Activated naive CD8-positive, alpha-beta T cell treated with anti-CD3 and anti-CD28 coated beads for 36 hours (primary cell): ENCODE measurements at places on chromosomes 11 and 22.

DNA sequence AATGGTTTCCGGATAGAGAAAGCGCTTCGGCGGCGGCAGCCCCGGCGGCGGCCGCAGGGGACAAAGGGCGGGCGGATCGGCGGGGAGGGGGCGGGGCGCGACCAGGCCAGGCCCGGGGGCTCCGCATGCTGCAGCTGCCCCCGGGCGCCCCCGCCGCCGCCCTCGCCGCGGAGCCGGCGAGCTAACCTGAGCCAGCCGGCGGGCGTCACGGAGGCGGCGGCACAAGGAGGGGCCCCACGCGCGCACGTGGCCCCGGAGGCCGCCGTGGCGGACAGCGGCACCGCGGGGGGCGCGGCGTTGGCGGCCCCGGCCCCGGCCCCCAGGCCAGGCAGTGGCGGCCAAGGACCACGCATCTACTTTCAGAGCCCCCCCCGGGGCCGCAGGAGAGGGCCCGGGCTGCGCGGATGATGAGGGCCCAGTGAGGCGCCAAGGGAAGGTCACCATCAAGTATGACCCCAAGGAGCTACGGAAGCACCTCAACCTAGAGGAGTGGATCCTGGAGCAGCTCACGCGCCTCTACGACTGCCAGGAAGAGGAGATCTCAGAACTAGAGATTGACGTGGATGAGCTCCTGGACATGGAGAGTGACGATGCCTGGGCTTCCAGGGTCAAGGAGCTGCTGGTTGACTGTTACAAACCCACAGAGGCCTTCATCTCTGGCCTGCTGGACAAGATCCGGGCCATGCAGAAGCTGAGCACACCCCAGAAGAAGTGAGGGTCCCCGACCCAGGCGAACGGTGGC is 15.7 kb downstream of the PIK3IP1 start:
- DNase-seq: no peak

DNA sequence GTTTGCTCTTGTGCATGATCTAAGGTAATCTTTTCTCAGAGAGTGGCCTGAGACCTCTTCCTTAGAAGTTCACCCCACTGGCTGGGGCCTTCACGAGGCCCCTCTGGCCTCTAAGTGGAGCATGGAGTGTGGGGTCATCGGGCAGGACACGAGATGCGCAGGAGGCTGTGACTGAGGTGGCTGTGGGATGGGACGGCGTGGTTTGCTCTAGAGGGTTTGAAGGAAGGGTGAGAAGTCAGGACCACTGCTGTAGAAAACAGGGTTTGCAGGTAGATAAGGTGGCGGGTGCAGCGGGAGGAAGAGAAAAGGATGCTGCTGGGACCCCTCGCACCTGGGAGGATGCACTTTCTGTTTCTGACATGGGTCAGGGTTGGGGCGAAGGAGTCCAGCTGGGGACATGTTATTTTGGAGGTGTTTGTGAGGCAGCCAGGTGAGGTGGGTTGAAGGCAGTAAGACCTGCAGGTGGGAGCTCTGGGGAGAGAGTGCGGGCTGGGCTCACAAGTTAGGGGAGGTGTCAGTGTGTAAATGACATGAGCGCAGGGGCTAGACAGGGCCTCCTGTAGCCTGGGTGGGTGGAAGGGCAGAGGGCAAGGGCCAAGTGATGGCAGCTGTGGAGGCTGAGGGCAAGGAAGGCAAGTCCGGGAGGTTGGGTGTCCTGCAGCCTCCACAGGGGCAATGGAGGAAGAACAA is 62.5 kb downstream of the KCNQ1 start:
- no peak for DNase-seq

GRCh38 chr11:133782116-133782725 is 63.1 kb downstream of the SPATA19 start:
- no peak for DNase-seq

DNA sequence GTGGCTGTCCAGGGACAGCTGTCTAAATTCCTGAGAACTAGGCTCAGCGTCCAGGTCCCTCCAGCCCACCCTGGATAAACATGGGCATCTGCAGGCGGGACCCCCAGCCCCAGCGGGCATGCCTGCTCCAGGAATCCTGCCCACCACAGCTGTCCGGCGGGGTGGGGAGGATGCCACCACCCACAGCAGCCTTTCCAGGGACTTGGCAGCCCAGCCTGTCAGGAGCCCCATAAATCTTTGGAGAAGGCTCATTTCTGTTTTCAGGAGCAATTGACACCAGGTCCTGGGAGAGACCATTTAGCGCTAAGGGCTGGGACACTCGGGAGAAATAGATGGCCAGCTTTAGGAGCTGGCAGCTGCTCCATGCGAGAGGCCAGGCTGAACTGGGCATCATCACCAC is 358.9 kb downstream of the CADM1 start:
- DNase-seq: no peak

DNA sequence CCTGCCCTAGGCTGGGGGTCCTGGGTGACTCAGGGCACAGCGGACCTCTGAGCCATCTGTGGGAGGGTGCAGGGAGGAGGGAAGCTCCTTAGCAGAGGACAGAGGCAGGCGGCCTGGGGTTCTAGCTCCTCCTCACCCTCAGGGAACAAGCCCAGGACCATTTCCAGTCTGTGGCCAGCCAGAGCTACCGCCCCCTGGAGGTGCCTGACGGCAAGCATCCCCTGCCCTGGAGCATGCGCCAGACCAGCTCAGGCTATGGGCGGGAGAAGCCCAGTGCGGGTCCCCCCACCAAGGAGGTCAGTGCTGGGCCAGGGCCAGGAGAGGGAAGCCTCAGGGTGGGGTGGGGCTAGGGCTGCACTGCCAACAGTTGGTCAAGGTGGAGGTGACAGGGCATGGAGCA is 26.0 kb upstream of the LRRC10B start:
- peak; percentile 39 for DNase-seq

GRCh38 chr11:66363187-66363601 is 8.4 kb downstream of the SLC29A2 start:
- DNase-seq: no peak

DNA sequence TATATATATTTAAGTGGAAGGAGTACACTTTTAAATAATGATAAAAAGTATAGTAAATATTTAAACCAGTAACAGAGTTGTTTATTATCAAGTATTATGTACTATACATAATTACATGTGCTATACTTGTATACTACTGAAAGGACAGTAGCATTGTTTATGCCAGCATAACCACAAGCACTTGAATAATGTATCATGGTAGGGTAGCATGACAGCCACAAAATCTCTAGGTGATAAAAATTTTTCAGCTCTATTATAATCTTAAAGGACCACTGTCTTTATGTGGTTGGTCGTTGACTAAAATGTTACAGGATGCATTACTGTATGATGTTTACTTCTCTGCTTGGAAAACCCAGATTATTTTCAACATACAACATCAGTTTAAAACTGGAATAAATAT is 349.2 kb downstream of the CASP12 start:
- DNase-seq: no peak

GRCh38 chr22:17898375-17898774 is 124.1 kb upstream of the BID start:
- no peak for DNase-seq

DNA sequence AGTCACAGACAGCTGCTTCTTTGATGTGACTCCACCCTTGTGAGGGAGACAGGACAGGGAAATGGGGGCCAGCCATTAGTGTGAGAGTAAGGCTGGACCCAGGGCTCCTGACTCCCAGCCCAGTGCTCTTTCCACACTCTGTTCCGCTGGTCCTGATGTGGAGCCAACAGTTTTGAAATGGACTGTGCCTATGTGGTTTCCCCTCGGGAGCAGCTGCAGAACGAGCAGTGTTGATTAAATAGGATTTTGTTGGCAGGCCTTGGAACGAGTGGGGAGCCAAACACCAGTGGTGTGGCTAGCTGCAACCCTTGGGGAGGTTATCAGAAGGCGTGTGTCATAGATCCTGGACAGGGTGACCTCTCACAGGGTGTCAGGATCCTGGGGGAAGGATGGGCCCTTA is 66.5 kb upstream of the AMPD3 start:
- no peak for DNase-seq

DNA sequence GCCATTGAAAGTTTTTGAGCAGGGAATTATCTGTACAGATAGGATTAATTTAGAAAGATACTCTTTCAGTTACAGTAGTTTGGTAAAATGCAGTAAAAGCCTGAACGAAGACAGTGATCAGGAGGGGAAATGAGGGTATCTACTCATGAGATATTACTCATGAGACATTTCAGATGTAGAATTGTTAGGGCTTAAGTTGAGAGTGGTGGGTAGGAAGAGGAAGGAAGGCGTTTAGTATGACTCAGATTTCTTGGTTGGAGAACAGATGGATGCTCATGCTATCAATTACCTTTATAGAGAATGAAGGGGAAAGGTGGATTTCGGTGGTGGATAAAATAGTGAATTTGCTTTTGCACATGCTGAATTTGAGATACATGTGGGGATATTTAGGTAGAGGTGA is 15.8 kb downstream of the CCDC81 start:
- DNase-seq: no peak

DNA sequence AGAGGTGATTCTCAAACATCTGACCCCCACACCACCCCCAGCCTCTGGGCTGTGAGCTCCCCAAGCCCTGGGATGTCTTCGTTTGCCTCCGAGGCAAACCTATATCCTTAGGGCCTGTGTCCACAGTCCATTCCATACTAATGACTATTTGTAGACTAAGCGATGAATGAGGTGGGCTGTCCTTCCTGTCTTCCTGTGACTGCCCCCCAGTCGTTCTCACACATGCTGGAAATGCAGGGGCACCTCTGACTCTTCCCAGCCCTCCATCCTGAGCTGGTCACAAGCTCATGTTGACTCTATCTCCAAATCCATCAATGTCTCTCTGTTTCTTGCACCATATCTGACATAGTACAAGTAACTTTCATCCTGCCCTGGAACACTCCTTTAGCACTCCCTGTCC is 4.8 kb downstream of the ATG16L2 start:
- no peak for DNase-seq

GRCh38 chr11:124839972-124840621 is 25.1 kb upstream of the ROBO3 start:
- no peak for DNase-seq

- peak; percentile 37 for DNase-seq
These were observed 749 bp upstream of the BEST1 start for GRCh38 chr11:61949169-61950034.

- no peak for DNase-seq
These were observed 5.8 kb upstream of the NUP50 start for GRCh38 chr22:45157907-45158306.

- no peak for DNase-seq
These were observed 8.3 kb downstream of the MLC1 start for GRCh38 chr22:50076646-50077535.

DNA sequence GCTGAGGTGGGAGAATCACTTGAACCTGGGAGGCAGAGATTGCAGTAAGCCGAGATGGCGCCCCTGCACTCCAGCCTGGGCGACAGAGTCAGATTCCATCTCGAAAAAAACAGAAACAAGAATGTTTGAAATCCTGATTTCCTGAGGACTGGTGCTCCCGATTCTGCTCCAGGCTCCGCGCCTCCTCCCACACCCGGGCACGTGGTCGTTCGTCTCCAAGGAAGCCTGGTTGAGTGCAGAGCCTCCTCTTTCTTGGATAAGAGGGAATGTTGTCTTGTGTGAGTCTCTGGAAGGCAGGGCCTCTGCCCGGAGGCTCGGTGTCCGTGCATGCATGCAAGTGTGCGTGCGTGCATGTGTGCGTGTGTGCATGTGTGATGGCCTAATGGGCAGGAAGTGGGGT is 30.1 kb downstream of the BRSK2 start:
- DNase-seq: no peak

DNA sequence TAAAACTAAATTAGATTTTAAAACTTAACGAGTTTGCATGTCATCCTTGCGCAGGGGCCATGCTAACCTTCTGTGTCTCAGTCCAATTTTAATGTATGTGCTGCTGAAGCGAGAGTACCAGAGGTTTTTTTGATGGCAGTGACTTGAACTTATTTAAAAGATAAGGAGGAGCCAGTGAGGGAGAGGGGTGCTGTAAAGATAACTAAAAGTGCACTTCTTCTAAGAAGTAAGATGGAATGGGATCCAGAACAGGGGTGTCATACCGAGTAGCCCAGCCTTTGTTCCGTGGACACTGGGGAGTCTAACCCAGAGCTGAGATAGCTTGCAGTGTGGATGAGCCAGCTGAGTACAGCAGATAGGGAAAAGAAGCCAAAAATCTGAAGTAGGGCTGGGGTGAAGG is 10.6 kb downstream of the LIMK2 start:
- no peak for DNase-seq

- DNase-seq: peak; percentile 37
These were observed 23.4 kb downstream of the PANX1 start for GRCh38 chr11:94151903-94152677.

DNA sequence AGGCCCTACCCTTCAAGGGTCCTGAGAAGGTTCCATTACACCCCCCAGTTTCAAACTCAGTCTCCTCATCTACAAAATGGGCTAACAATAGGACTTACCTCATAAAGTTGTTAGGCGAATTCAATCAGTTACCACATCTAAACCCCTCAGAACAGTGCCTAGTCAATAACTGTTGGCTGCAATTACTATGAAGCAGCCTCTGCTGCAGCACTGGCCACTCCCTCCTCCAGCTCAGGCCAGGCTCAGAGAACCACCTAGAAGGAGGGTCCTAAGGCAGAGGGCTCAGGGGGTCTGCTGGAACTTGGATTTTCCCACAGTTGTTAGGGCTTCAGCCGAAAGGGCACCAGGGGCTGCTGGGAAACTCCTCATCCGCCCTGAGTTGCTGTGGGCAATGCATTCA is 4.7 kb downstream of the FADS3 start:
- no peak for DNase-seq

DNA sequence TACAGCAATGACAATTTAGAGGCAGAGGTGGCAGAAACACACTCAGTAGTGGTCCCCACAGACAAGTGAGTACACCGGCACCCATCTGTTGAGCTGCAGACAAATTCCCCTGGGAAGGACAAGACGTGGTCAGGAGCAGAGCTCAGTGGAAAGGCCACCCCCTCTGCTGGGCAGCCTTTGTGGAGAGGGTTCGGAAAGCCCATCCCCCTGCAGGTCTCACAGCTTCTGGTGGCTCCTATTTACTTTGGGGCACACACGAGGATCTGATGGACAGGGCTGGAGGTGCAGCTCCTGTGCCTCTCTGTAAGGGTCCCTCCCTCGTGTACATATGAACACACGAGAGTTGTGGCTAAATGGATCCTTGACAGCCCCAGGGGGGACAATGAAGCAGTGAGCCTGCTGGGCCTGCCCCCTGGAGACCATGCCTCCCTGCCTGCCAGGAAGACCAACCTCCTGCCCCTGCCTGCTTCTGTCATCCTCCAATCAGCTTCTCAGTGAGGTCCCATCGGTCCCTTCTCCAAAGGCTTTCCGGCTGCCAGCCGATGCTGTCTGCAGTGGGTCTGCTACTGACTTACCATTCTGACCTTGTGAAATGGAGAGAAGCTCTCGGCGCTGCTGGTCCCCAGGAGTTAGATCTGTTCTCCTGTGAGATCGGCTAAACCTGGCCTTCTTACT is 161.5 kb downstream of the CACNA1I start:
- no peak for DNase-seq

DNA sequence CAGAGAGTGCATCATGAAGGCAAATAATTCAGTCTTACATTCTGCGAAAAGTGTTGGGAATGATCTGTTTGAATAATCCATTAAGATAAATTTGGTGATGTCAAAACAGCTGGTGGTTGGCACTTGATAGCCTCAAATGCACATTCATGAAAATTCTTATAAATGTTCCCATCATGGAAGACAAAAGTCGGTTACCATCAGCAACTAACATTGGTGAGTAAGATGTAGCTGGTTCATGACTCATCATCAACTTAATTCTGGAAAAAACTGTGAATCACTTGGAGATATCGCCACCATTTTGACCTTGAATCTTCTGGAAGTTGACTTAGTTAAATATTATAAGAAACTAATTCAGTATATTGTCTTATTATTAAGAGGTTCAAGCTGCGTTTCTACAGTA is 11.2 kb downstream of the CRYBB1 start:
- DNase-seq: no peak
